Dermis microvascular lymphatic vessel endothelial cell (primary cell): ENCODE measurements at places on chromosomes 2 and 18. TPM values are rescaled to one million over a fixed set of nuclear protein-coding genes. Genes with fewer than 3 reads are reported as not detected.

Gene RSAD2
- total RNA-seq: 0.25 and 0.39 TPM in 2 replicates

Gene CHST9
- total RNA-seq: not detected in 2 replicates

Gene OSGEPL1
- 4.2 and 5.3 TPM in 2 replicates for total RNA-seq

DNA sequence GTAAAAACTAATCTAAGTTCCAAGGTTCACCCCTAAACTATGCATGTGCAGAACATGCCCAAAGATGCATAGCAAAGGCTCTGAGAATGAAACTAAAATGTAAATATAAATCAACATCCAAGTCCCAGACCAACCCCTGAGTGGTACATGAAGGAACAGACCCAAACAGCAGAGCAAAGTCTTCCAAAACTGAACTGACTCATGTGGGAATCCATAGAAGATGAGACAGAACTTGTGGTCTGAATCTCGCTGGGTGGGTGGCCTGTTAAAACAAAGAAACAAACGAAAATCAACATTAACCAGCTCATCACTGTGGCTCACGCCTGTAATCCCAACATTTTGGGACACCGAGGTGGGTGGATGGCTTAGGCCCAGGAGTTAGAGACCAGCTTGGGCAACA lies 29.5 kb upstream of the ATRAID start:
- DNase-seq: no peak

DNA sequence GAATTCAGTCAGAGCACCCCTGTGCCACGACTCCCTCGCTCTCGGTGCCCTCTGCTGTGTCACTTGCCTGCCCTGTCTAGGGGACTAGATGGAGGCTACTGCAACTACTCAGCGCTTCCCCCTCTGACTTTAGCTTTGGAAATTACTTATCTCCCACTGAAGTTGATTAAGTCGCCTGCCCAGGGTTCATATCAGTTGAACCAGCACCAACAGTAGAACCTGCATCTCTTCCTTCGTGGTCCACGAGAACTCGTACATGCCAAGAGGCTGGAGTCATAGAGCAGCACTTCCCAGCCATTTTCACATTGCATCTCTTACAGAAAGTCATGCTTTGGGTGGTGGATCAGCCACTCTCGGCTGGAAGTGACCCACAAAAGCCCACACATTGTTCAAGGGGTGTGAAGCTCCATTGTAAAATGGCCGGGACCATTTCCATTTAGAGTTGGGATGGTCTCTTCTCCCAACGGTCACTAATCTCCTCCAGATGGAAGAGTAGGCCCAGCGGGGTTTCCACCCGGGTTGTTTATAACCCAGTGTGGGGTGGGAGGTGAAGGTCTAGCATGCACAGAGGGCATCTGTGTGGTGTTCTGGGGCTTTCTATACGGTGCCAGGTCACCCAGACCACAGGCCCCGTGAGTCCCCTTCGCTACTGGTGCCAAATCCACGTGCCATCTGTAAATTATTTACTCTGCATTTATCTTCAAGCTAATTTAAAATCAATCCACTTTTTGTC lies 38.0 kb downstream of the STEAP3 start:
- DNase-seq: no peak

DNA sequence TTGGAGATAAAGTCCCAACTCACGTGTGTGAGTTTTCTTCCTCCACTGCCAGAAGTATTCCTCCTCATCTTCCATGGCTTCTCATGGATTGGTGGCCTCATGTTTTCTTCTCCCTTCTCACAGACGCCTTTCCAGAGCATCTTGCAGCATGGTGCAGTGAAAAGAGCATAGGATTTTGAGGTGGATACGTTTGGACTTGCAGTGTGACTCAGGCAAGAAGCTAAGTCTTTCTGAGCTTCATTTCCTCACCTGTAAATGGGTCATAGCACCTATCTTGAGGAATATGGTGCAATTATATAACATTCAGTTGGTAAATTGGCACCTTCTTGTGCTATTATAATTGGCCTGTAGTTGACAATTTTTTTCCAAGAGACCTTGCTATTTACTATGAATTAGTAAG lies 247.6 kb downstream of the RDH14 start:
- no peak for DNase-seq
